Renal cortical epithelial cell (primary cell): ENCODE measurements at places on chromosomes 1 and 21. TPM values are rescaled to one million over a fixed set of nuclear protein-coding genes. Genes with fewer than 3 reads are reported as not detected.
A peak's percentile ranks its signal among the peaks of the same experiment; 100 is the strongest.

DNA sequence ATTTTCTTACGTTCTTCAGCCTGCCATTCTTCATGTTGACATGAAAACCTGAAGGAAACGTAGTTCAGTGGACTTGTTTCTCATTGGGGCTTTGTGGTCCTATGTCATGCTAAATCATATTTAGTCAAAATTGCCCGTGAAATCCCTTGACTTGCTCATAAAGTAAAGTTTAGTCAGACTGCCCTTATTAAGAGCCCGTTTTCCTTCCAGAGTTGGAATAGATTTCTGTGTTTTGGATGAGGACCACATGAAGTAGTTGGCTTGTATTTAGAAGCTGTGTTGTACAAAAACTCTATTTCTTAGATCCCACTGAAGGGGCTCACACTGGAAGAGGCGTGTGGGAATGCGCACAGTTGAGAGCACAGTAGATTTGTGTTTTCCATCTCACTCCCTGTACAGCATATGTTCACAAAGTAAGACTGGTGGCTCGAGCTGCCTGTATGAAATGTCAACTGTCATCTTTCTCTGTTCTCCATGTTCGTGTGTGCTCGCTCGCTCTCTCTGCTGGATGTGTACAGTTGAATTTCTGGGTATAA lies 42.4 kb downstream of the CAMTA1 start:
- no peak for DNase-seq

GRCh38 chr1:183702087-183702812 lies 49.1 kb upstream of the APOBEC4 start:
- DNase-seq, result peak; percentile 53

GRCh38 chr1:204255966-204256365 lies 42.2 kb upstream of the GOLT1A start:
- no peak for DNase-seq

GRCh38 chr21:26171258-26172100 lies 909 bp upstream of the APP start:
- DNase-seq, result no peak

- no peak for DNase-seq
Measured at GRCh38 chr1:158150523-158150922, 30.2 kb upstream of the CD1D start.

DNA sequence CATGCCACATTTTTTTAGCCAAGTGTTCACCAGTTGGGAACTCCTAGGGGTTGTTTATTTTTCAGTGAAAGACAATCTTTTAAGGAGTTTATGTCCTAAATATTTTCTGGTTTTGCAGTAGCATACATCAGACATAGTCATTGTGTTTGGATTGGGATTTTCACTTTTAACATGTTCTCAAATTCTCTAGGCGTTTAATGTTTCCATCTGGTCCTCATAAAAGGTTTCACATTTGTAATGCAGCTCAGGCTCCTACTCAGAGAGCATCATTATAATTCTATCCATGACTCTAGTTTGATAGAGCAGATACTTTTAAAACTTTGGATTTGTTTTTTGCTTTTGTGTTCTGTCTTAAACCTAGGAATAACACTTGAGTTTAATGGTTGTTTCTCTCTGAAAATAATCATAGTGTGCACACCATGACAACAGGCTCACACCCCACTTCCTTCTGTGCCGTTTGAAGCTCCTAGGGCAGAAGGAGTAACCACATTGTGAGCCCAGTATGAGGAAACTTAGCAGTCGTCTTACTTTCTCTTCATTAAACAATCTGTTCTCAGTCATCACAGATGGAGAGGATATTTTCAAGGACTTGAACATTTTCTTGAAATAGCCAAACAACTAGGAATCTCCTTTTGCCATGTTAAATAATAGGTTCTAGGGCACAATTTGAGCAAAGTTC lies 219.6 kb downstream of the PDE4B start:
- no peak for DNase-seq

DNA sequence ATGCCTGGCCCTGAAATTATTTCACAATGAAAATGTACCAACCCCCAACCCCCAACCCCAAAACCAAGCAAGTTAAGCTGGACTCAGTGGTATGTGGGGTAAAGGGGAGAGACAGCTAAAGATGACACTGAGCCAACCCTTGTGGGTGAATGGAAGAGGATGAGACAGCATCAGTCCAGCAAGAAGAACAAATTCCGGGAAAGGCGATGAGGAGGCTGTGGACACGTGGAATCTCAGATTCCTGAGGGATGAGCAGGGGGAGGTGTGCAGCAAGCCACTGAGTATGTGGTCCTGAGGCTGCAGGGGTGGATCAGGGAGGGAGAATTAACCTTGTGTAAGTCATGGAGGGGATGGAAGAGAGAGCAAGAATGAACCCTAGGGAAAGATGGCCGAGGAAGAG lies 14.4 kb upstream of the ZNF362 start:
- DNase-seq, result no peak

- DNase-seq, result peak; percentile 96
Measured at GRCh38 chr21:38787461-38788274, 18.1 kb upstream of the ETS2 start.

- no peak for DNase-seq
Measured at GRCh38 chr1:59077466-59078069, 219.3 kb upstream of the FGGY start.

- no peak for DNase-seq
Measured at GRCh38 chr1:226432586-226433340, 24.9 kb upstream of the PARP1 start.

DNA sequence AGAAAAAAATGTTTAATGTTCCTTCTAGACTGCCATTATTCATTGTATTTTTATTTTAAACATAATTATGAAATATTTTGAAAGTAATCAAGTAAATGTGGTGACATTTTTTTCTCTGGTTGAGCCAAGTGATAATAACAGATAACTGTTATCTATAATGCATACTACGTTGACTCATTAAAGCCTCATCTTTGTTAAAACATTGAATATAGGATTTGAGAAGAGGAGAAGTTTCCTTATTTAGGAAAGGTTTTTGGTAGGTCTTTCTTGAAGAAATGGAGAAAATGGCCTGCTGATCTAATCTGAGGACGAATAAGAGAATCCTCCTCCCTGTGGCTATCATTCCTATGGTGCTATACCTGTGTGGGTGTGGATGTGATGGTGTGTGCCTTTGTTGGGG lies 89.0 kb downstream of the NFIA start:
- DNase-seq, result no peak

DNA sequence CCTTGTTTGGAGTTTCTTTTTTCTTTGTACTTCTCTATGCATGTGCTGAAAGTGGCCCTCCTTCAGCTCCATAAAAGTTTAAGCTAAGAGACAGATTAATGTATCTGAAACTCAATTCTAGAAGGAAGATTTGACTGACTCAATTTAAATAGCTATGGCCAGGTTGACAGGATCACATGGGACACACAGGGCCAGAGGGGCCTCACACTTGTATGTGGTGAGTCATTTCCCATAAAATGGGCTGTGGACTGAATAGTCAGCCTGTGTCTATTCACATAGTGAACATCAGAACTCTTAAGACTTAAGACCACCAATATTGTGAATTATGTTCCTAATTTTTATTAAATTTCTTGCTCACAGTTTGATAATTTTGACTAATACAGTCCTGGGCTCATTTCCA lies 45.7 kb upstream of the DEPDC1 start:
- peak; percentile 26 for DNase-seq

GRCh38 chr1:184497959-184498723 lies 111.3 kb downstream of the C1orf21 start:
- DNase-seq, result no peak

DNA sequence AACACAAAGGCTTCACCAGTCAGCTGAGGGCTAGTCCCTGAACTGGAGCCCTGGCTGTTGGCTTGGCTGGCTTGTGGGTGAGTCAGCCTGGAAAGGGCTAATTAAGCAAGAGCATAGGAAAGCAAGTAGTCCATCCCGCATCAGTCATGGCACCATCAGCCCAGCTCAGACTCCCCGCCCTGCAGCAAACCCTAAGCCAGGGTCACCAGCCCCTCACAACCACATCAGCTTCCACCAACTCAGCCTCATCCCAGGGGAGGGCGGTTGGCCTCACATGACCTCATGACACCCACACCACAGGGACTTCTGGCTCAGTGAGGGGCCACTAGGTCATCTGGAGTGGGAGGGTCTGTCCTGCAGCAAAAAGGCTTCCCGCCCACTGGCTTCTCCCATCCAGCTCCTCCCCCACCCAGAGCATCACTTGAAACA lies 7.0 kb upstream of the SPATC1L start:
- DNase-seq, result peak; percentile 61

DNA sequence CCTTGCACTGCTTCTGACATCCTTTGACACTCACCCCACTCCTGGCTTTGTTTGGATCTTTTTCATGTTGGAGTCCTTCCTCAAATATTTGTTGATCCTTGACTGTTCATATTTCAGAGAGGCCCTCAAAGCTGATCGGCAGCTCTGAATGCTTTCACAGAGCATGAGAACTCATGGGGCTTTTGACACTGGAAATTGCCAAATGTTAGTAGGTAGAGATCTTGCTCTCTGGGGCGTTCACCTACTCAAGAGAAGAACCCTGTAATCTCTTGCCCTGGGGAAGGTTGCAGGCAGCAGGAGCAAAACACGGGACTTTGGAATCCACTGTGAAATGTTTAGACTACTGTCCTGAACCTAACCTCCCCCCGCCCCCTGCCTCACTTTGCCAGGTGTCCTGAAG lies 67.4 kb upstream of the STUM start:
- no peak for DNase-seq

DNA sequence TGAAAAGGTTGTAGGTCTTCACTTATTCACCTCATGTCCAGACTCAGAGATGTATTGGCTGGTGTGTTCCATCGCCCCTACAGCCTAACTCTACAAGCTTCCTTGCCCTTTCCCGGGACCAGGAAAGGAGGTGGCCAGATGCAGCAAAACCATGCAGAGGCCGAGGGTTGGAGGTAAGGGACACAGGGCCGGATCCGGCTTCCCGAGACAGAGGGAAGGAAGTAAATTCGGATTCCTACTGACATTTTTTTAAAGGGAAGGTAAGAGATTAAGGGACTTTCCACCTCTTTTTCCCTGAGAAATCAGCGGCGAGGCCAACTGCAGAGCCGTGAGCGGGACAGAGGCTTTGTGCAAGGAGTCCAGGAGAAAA lies 12.7 kb downstream of the EPHA10 start:
- no peak for DNase-seq

- peak; percentile 77 for DNase-seq
Measured at GRCh38 chr21:35159881-35160280, 110.8 kb upstream of the RUNX1 start.

DNA sequence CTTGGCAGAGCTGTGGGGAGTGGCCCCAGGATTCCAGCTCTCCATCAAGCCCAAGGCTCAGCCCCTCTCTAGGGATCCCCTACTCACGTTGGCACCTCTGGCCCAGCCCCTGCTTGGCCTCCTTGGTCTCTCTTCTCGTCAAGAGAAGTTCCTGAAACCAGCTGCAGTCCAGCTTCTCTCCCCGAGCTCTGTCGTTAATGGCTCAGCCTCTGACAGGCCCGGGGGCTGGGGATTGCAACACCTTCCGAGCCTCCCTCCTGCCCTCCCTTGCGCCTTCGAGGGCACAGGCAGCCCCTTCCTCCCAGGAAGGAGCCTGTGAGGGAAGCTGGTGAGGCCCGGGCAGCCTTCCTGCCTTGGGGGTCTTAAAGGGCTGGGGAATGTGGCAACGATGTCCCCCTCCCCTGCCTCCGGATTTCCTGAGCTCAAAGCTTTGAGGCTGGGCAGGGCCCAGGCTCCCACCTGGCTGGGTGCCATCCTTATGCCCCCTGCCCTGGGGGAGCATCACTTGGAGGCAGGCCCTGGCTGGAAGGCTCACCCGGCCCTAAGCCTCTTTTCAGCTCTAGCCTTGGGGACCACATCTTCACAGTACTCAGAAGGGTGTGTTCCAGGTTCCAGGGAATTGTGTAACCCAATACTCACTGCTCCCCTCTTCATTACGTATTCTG lies at the start of gene CSF3R:
CSF3R (minus strand) TSS at position 190 of the 665 bp plus-strand sequence. CDS start 3,417 bp downstream, outside the sequence.
- DNase-seq, result no peak

Gene STPG1
- total RNA-seq, result 3.6 and 9.9 TPM in 2 replicates

Gene KRTAP21-2
- not detected in 2 replicates for total RNA-seq

Gene OR2M3
- not detected in 2 replicates for total RNA-seq

Gene IL10
- not detected in 2 replicates for total RNA-seq

Gene TTC39A
- total RNA-seq, result 24.5 and 79.0 TPM in 2 replicates

Gene ELAPOR1
- 0.17 and 0.99 TPM in 2 replicates for total RNA-seq

Gene ILDR2
- total RNA-seq, result 4.7 and 17.5 TPM in 2 replicates

Gene OR14C36
- not detected in 2 replicates for total RNA-seq
